ENCODE measurements at places on chromosomes 6 and 20.

DNA sequence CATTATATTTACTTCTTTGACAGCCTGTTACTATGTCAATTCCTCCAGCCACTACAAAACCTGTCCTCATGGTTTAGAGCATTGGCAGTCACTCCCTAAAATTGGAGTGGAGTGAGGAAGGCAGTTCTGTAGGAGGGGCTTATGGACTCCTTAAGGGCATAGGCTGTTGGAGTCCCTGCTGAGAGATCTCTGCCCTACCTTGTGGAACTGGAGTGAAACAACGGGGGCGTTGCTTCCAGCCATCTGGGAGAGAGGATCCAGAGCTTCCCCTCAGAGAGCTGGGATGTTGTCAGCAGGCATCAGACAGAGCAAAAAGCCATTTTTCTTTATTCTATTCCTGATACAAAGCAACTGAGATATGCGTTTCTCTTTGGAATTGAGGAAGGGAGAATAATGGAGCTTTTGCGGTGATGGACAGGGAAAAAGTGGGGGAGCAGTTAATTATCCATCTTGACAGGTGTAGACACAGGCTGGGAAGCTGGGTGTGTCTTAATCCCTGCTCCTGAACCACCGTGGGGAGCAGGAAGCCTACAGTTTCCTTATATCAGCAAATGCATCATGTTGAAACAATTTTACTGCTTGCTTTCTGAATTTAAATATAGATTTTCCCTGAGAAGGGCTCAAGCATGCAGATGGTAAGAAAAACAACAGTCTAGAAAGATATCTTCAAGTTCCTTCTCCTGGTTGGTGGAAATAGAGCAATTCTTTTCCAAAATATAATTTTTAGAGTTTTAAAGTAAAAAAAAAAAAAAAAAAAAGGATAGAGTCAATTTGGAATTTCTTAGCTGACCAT, 402.5 kb downstream of the PLCB1 start:
- no peak for DNase-seq

GRCh38 chr6:25315194-25316177, 36.3 kb downstream of the CARMIL1 start:
- no peak for DNase-seq

DNA sequence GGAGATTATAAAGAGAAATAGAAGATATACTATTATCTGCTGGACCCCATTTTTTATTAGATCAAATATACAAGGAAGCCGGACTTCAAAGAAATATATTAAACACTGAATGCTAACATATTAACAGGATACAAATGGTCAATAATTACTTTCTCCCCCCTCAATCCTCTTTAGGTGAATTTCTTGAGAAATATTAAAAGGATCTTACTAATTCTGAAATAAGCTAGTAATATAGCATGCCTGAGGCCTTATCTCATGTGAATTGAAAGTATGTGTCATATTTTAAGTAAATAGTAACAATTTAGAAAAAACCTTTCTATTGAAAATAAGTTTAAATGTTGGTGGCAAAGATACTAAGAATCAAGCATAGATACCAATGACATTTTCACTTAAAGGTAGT, 954.7 kb upstream of the MAN1A1 start:
- DNase-seq: no peak

DNA sequence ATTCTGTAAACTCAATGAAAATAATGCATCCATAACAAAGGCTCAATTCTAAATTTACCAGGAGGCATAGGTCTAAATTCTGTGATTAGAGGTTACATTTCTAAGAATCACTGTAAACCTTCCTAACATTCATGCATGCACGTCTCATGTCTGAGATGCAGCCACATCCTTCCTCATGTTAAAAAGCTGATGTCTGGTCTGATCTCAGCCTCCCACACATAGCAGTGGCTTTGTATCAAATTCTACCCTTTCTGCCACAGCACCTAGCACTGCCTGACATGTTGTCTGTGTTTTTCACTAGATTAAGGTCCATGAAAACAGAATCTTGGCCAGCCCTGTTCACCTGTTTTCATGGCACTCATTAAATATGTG, 171.1 kb downstream of the WDR27 start:
- DNase-seq: no peak

DNA sequence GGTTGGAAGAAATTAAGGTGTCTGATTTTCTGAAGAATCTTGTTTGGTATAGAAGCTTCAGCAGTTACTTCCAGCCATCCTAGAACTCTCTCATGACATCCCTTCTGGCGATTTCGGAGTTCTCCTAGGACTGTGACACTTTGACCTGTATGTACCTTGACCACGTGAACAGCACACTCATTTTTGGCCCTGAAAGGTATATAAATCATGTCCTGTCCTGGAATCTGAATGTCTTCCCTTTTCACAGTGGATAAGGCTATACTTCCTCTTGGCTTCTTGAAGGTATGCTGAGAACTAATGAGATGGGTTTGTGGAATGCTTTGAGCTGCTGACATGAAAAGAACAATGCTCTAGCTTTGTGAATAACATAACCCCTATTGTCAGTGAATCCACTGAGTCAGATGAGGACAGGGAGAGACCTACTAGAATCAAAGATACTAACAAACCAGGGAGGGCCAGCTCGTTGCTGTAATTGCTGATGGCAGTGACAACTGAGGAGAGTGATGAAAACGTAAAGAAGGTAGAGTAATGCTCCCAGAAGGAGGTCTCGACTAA, 6.0 kb upstream of the ZDHHC14 start:
- no peak for DNase-seq

- DNase-seq: no peak
These were observed 123.2 kb downstream of the TFAP2C start for GRCh38 chr20:56752274-56752673.

- peak; percentile 25 for DNase-seq
These were observed 20.9 kb upstream of the POM121L2 start for GRCh38 chr6:27332692-27333641.

Measured in activated naive CD4-positive, alpha-beta T cell (primary cell).